ENCODE measurements at places on chromosomes 1 and 21.

DNA sequence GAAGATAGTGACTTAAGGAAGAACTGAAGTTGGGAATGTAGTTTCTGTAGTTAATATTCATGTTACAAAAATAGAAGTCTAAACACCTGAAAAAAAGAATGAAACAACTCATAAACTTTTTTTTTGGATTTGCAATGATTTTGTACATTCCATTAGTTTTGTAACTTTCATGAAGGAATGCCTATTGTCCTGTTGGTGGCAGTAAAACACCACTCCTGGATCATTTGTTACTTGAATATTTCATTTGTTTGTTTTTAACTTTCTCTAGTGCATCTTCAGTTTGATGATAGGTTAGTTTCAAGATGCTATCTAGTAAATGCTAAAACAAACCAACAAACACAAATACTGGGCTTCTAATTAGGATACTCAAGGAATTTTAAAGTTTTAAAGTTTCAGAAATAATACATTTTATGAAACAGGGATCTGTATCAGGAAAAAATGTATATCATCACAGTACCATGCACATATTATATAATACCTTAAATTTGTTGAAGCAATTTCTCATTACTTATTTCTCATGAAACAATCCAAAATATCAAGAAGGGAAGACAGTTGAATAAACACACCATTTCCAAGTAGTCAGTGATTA lies 229.7 kb upstream of the CACYBP start:
- DNase-seq = no peak

- DNase-seq = no peak
These were observed 58.8 kb upstream of the ZSWIM5 start for GRCh38 chr1:45265244-45265643.

GRCh38 chr1:236282425-236282716 lies 613 bp upstream of the ERO1B start:
- no peak for DNase-seq

DNA sequence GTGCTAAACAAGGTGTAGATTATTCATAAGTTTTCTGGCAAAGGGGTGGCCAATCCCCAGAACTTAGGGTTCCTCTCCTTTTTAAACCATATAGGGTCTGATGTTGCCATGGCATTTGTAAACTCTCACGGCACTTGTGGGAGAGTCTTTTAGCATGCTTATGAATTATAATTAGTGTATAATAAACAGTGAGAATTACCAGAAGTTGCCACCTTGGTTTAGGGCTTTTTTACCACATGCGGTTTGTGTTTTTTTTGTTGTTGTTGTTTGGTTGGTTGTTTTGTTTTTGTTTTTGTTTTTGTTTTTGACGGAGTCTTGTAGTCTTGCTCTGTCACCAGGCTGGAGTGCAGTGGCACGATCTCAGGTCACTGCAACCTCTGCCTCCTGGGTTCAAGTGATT lies 8.9 kb upstream of the LAX1 start:
- DNase-seq = no peak

- DNase-seq = peak; percentile 29
These were observed 39.1 kb downstream of the KCNC4 start for GRCh38 chr1:110249256-110249655.

- no peak for DNase-seq
These were observed 336.5 kb upstream of the ADGRL2 start for GRCh38 chr1:81463936-81464837.

Measured in islet precursor cell (in vitro differentiated cells).